ENCODE measurements at places on chromosomes 5 and 9.

DNA sequence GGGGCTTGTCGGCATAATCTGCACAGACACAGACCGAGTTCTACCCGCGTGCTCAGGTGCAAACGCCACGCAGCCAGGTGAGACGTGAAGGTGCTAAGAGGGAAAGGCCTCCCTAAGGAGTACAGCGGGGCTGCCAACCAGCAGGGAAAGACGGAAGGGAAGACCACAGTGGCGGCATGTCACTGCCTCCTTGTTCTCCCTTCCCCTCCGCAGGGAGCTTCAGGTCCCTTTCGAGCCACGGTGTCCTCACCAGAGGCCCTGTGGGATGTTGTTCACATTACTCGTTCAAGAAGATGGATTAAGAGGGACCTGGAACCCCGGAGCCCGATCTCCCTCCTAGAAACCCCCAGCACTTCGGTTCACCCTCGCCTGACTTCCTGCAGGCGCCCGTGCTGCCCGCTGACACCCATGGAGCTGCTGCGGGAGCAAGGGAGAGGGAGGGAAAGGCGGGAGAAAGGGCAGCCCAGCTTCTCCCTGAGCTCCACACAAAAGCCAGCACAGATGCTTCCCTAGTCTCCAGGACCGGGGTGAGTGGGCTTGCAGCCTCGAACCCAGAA is 686 bp downstream of the BRD9 start:
- DNase-seq: no peak
- H3K27me3 ChIP-seq: no peaks in the 10 kb centered on the region
- peak overlapping the region; percentile 82 for H3K4me3 ChIP-seq
- H3K27ac ChIP-seq: peak overlapping the region; percentile 90
- H3K4me1 ChIP-seq: peaks cover 20% of the 10 kb centered on the region

DNA sequence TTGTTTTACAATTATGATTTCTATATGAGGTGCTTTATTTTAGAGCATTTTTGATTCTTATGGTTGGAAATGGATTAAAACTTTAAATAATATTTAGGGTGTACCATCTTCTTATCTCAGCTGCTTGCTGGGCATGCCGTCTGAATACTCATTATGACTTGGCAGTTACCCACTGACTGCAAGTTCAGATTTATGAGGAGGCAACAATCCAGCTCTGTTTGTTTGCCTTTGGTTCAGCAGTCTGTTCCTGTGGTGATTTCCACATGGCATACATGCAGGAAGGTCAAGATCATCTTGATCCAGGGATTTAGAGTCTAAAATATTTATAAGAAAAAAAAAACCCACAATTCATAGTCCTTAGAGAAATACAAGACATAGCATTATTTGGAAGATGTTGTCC is 1254.5 kb upstream of the NUDT12 start:
- no peaks in the 10 kb centered on the region for H3K27me3 ChIP-seq
- H3K27ac ChIP-seq: no peak overlapping the region
- H3K4me3 ChIP-seq: no peak overlapping the region

DNA sequence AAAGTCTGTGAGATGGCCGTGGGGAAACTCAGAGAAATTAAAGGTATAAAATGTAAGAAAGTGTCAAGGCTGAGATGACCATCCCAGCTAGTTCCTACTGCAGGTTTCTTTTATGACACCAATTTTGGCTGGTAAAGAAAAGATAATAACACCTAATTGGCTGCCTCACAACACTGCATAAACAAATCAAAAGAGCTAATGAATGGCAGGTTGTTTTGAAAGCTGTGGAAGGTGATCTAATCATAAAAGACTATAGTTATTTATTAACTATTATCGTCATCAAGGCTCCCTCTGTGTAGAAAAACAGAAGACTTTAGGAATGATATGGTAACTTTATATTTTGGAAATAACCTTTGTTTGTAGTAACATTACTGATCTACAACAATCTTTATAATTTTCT is 3.5 kb upstream of the SPINK5 start:
- no peaks in the 10 kb centered on the region for H3K36me3 ChIP-seq
- DNase-seq: no peak
- no peaks in the 10 kb centered on the region for H3K4me1 ChIP-seq
- H3K27me3 ChIP-seq: no peaks in the 10 kb centered on the region

DNA sequence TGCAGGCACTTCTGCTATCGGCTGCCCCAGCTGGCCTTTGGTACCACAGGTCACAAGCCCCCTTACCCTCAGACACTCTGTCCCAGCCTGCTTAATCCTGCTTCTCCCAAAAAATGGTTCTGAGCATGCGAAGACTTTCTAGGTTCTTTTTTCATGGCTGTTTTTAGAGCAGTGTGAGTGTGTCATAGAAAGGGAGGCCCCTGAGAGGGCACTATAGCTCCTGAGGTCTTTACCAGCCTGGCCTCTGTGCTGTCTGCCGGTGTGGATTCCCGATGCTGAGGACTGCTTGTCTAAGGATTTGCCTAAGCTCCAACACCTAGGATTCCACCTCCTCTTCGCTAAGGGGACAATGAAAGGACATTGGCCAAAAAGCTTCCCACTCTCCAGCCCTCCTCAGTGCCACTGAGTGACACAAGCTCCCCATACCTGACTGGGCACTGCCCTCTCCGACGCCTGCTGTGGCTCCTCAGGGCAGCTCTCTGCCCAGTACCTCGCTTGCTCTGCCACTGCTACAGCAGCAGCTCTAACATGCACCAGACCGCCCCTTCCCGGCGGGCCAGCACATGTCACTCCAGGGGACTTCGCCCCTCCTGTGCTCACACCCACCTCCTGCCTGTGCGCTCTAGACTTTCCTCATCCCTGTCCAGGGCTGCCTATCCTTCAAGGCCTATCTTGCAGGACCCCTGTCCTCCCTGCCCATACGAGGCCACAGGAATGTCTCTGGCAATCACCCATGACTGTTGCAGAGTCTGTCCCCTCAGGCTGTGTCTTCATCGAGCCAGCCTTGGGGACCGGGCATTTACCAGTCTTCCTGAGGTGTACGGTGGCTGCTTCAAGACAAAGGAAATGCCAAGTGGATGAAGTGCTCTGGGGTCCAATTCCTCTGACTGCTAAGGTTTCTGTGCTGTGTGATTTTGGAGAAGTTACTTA is 21.0 kb downstream of the MACROH2A1 start:
- no peak overlapping the region for H3K27ac ChIP-seq
- DNase-seq: no peak
- peaks cover 35% of the 10 kb centered on the region for H3K36me3 ChIP-seq
- H3K27me3 ChIP-seq: no peaks in the 10 kb centered on the region

GRCh38 chr9:97930972-97931371 is 7.0 kb downstream of the HEMGN start:
- H3K4me1 ChIP-seq: peaks cover 18% of the 10 kb centered on the region
- H3K4me3 ChIP-seq: no peak overlapping the region
- peak overlapping the region; percentile 54 for H3K27ac ChIP-seq

- no peak overlapping the region for H3K4me3 ChIP-seq
- H3K27me3 ChIP-seq: no peaks in the 10 kb centered on the region
- no peaks in the 10 kb centered on the region for H3K36me3 ChIP-seq
- no peak overlapping the region for H3K27ac ChIP-seq
- H3K4me1 ChIP-seq: no peaks in the 10 kb centered on the region
- DNase-seq: no peak
Measured at GRCh38 chr9:84867186-84867585, 197.7 kb downstream of the NTRK2 start.

DNA sequence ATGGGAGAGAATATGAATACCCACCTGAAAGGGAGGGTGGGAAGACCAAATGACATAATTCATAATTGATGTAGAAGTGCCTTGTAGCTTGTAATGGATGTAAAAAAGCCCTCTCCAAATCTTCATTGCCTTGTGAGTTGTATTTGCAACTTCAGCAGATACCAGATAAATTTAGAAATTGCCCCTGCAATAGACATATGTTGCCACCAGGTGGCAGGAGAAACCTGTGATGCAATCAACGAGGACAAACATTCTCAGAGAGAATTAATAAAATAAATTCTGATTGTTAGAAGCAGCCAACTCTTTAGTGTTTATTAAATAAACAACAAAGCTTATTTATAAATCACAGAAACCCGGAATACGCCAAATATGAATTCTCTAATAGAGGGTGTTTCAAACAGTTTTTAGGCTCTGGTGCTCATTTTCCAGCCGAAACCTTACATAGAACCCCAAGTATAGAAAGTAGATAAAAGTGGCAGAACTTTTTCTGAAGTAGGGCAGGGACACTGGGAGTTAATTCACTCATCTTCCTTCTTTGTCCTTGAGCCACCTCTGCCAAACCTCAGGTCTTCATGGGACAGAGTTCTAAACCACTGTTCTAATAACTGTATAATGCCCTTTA is 147.8 kb downstream of the TMEM38B start:
- DNase-seq: no peak
- H3K36me3 ChIP-seq: no peaks in the 10 kb centered on the region
- no peak overlapping the region for H3K4me3 ChIP-seq
- H3K4me1 ChIP-seq: no peaks in the 10 kb centered on the region

DNA sequence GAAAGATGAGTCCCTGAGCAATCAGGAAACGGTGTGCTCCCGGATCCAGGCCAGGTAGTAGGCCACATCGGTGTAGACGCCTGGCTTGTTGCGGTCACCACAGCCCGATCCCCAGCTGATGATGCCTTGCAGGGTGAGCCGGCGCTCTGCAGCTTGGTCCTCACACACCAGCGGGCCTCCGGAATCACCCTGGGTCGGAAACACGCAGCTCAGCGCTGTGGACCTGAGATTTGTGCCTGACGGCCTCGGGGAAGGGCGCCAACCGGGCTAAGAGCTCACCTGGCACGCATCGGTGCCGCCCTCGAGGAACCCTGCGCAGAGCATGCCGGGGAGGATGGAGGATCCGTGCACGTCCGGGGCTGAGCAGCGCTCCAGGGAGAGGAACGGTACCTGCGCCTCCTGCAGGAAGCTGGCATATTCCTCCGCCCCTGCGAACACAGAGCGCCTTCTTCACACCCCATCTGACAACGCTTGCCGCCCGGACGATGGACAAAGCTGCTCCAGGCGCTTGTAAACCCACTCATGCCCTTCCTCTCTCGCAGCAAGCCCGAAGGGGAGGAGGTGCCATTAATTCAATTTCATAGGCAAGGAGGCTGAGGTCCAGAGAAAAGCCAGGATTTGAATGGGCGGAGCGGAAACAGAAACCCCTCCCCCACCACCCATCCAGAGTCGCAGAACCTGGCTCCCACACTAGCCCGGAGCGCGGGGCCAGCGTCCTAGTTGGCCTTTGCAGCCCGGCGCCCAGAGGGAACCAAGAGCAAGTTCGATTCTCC is 2.0 kb upstream of the PFN3 start:
- no peaks in the 10 kb centered on the region for H3K27me3 ChIP-seq
- peak overlapping the region; percentile 41 for H3K4me3 ChIP-seq
- peak overlapping the region; percentile 71 for H3K27ac ChIP-seq
- H3K4me1 ChIP-seq: peaks cover 26% of the 10 kb centered on the region
- no peaks in the 10 kb centered on the region for H3K36me3 ChIP-seq
- peak; percentile 44 for DNase-seq

DNA sequence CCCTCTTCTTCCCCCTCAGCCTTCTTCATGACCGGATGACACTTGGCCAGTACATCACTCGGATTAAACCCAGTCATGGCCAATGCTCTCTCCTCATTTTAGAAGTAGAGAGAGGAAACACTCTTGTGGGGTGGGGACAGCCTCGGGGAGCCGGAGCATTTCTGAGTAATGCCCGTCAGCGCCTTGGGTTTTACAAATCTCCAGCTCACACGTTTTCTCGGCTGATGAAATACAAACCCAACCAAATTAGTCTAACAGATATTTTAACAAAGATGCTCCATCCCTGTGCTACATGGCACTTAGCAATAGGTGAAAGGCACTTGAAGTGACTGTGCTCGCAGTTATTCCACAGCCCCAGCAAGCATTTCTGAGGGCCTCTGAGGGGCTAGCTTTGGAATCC is 51.7 kb downstream of the ZNF366 start:
- no peaks in the 10 kb centered on the region for H3K36me3 ChIP-seq
- no peak overlapping the region for H3K27ac ChIP-seq
- H3K4me3 ChIP-seq: no peak overlapping the region
- no peak for DNase-seq
- H3K4me1 ChIP-seq: no peaks in the 10 kb centered on the region
- no peaks in the 10 kb centered on the region for H3K27me3 ChIP-seq

GRCh38 chr9:97078362-97078761 is 39.4 kb upstream of the CTSV start:
- no peaks in the 10 kb centered on the region for H3K4me1 ChIP-seq
- H3K4me3 ChIP-seq: no peak overlapping the region
- DNase-seq: no peak
- H3K27ac ChIP-seq: no peak overlapping the region
- H3K36me3 ChIP-seq: no peaks in the 10 kb centered on the region

DNA sequence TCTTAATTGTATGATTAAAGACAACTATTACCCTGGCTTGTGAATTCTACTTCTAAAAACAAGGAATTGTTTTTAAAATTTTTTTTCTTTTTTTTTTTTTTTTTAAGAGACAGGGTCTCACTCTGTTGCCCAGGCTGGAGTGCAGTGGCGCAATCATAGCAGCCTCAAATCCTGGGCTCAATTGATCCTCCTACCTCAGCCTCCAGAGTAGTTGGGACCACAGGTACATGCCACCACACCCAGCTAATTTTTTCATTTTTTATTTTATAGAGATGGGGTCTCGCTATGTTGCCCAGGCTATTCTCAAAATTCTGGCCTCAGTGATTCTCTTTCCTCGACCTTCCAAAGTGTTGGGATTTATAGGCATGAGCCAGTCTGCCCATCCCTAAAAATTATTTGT is 62.3 kb downstream of the HABP4 start:
- H3K27me3 ChIP-seq: no peaks in the 10 kb centered on the region
- no peak overlapping the region for H3K27ac ChIP-seq
- no peak for DNase-seq

DNA sequence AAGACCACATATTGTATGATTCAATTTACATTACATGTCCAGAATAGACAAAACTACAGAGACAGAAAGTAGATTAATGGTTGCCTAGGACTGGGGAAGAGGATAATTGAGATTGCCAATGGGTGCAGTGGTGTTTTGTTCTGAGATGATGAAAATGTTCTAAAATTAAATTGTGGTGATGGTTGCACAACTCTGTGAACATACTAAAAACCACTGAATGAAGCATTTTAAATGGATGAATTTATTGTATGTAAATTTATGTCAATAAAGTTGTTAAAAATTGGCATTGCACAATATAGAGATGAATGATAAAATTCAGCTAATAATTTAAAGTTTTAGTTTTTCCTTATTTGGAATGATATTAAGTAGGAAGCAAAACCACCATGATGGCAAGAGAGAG is 109.5 kb upstream of the NR4A3 start:
- no peak for DNase-seq
- H3K27ac ChIP-seq: no peak overlapping the region
- H3K4me3 ChIP-seq: no peak overlapping the region
- no peaks in the 10 kb centered on the region for H3K4me1 ChIP-seq
- no peaks in the 10 kb centered on the region for H3K36me3 ChIP-seq

DNA sequence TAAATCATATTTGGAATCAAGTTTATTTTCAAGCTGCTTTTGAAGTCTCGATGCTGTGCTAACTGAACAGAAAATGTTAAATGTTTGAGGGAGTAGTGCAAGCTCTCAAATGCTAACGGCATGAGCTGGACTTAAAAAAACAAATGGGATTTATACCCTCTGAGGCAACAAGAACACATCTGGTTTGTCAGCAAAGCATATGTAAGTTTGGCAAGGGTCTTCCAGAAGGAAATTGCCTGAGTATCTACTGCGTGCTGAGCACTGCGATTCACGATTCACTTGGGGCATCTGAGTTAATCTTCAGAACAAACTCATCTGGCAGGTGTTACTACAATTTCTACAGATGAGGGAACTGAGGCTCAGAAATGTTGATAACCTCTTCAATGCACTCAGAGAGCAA is 98.4 kb upstream of the C9orf72 start:
- H3K4me1 ChIP-seq: no peaks in the 10 kb centered on the region
- H3K27ac ChIP-seq: no peak overlapping the region
- no peak overlapping the region for H3K4me3 ChIP-seq
- H3K27me3 ChIP-seq: no peaks in the 10 kb centered on the region

GRCh38 chr9:12735665-12736064 is 39.2 kb upstream of the LURAP1L start:
- no peak overlapping the region for H3K4me3 ChIP-seq
- no peak for DNase-seq
- H3K27me3 ChIP-seq: no peaks in the 10 kb centered on the region
- H3K4me1 ChIP-seq: no peaks in the 10 kb centered on the region
